ENCODE measurements at places on chromosomes 3 and 15.

DNA sequence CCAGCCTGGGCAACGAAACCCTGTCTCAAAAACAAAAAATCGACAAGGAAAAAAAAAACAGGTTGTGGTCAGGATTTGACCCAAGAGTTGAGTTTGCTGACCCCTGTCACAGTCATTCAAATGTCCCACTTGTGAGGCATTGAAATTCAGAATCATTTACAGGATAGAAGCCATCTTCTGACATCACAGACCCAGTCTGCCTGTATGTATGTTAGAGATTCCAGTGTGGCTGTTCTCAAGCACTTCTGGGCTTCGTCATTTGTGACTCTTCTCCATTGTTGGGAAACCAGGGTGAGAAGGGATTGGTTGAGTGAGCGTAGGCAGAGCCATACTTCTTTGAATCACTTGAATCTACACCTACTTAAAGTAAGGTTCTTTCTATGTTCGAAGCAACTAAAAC lies 57.1 kb downstream of the LMLN start:
- DNase-seq = no peak

DNA sequence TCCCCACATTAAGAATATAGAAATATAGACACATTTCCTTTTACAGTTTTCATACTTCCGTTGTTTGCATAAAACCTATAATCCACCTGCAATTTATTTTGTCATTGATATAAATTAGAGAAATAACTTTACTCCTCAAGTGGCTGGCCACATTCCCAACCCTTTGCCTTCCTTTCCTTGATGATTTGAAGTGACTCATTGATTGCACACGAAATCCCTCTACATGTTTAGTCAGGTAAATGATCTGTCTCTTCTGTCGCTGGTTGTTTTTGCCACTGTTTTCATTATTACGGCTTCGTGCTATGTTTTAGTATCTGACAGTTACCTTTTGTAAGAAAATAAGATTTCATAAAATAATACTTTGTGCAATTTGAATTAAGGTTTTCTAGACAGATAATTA lies 272.2 kb upstream of the NR2E3 start:
- DNase-seq = no peak

GRCh38 chr3:182793663-182794454 lies 555 bp downstream of the ATP11B start:
- no peak for DNase-seq

- no peak for DNase-seq
These were observed 15.3 kb downstream of the RLBP1 start for GRCh38 chr15:89205991-89206585.

GRCh38 chr3:159196359-159196758 lies 394.5 kb downstream of the MFSD1 start:
- no peak for DNase-seq

- DNase-seq = no peak
These were observed 114.2 kb downstream of the NEK11 start for GRCh38 chr3:131140891-131141290.

DNA sequence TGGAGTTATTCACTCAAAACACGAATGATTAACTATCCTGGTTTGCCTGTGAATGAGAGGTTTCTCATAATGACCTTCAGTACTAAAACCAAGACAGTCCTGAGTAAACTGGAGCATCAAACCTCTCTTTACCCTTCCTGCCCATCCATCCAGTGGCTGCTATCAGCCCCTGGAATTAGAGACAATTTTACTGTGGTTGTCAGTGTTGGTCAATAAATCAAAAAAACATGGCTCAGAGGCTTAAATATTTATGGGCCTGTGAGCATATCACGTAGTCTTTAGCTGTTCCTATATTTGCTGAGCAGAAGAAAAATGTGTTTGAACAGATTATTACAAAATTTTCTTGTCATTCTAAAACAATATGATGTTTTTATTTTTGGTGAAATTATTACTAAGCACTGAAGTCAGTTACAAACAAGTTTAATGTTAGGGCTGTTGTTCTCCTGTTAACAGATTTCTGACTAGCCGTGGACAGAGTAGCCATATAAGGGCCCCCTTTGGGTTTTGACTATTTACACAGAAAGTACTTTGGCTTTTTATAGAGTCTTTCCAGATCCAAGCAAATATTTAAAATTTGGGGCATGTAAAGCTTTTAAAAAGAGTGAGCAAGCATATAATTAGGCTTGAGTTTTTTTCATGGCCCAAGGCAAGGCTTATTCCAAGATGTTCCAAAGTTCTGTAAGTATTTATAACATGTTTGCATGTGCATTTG lies 580.9 kb downstream of the DIPK2A start:
- no peak for DNase-seq

DNA sequence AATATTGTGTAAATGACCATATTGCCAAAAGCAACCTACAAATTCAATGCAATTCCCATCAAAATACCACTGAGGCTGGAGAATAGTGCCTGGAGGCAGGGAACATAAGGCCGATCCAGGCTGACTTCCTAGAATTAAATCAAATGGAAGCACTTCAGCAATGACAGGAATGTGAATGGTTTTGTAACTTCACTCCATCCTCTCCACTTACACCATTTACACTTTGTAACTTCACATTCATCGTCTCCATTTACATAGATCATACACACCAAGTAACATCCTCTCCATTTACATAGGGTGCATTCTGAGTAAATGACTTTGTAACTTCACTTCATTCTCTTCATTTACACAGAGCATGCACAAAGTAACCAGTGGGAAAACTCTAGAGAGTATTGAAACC lies 11.6 kb downstream of the STRIT1 start:
- no peak for DNase-seq

DNA sequence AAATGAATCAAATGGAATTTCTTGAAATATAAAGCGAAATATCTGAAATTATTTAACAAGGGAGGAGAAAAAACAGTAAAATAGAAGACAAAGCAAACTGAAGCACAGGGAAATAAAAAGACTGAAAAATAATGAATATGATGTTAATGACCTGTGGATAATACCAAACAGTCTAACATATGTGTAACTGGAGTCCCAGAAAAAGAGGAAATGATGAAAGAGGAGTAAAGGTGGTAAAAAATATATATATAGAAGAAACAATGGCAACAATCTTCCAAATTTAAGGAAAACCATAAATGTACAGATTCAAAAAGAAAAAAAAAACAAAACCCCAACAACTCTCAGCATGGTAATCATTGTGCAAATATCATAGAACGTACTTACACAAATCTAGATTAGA lies 21.2 kb downstream of the UBE3A start:
- no peak for DNase-seq

DNA sequence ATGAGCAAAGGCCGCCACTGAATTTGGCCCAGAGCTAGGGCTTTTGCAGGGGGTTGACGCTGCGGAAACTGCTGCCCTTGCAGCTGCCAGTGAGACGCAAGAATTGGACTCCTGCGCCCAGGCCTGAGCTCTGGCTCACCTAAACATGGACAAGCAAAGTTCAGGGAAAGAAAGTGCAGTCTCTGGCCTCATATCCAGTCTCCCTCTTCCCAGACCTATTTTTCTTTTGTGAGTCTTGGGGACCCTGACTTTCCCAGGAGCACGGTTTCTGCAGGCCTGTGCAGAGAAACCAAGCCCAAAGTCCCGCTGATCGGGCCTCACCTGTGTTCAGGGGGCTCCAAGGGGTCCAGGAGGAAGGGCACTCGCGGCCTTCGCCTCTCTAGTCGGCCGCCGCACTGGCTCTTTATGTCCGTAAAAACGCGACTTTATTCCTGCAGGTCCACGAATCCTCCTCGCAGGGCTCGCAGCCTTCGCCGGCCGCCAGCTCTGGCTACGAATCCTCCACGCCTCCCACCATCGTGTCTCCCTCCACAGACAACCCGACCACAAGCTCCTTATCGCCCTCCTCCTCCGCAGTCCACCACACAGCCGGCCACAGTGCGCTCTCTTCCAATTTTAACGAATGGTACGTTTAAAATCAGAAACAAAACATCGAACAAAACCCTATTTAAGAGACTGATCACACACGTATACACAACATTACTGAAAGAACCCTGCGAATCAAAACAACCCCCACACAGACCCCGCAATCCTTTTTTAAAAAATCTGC lies 3.9 kb downstream of the ZIC1 start:
- no peak for DNase-seq

DNA sequence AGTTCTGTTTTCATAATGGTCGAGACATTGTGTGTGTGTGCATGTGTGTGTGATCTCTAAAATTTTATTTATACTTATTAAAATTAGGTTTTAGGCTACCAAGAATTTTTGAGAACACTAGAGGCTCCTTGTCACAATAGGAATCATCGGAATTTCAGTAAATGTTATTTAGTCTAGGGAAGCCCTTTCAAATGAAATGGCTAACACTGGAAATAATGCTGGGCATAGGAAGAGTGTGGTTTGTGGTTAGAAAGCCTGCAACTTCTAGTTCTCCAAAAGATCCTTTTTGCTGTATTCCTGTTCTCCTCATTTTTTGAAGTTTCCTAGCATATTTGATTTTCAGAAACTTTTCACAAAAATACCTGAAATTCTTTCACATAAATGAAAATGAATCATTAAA lies 92.5 kb upstream of the MBNL1 start:
- DNase-seq = no peak

- no peak for DNase-seq
These were observed 25.6 kb downstream of the ACAN start for GRCh38 chr15:88828791-88829190.

DNA sequence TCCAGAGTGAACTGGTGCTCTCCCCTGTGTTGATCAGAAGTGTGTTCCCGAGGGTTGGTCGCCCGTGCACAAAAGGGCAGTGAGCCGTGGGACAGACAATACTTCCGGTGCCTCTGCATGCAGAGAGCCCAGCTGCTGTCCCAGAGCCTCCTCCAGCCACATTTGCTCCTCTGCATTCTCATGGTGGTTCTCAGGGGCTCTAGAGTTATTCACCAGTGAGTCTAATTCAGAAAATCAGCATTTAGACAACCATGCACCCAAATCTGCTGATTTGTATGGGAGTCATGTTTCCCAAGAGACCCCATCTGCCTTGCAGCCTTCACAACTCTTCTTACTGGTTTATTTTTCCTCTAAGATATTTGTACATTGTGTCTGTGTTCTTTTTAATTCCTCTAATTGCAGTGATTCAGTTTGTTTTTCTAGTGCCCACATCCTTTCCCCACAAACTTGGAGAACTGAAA lies 107.0 kb upstream of the SPRED1 start:
- no peak for DNase-seq

- DNase-seq = no peak
These were observed 185.8 kb upstream of the UBE2E1 start for GRCh38 chr3:23619705-23620637.

DNA sequence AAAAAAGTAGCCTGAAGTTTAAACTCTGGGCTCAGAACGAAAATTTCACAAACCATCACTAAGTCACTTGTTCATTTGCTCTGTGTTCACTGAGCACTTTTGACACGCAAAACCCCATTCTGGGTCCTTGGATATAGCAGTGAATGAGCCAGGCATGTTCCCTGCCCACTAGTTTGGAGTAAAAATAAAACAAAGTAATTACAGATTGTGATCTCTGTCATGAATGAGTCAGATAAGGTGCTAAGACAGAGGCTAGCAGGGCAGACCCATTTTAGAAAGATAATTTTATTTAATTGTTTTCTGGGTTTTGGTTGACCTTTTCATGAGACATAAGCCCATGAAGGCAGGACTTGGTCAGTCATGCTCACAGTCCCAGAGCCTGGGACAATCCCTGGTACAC lies 84.1 kb upstream of the ARHGEF3 start:
- no peak for DNase-seq

DNA sequence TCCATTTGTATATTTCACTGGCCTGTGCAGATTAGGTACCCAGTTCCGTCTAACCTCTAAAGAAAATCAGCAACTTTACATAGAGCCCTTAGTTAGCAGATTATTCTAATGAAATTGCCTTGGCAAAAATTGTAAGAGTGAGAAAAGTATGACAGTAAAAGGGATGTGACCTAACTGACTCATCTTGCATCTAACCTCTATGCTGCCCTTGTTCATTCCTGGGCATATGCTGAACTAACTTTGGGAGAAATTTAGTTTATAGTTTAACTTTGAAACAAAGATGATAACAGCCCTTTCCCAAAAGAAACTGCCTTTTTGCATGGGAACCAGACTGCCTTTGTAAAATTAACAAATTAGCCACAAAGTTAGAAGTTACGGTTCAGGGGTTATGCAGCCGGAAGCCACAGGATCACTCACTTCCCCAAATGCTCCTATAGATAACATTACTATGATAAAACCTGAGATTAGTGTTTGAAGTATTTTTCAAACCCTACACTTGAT lies 839.8 kb upstream of the ALCAM start:
- DNase-seq = no peak

DNA sequence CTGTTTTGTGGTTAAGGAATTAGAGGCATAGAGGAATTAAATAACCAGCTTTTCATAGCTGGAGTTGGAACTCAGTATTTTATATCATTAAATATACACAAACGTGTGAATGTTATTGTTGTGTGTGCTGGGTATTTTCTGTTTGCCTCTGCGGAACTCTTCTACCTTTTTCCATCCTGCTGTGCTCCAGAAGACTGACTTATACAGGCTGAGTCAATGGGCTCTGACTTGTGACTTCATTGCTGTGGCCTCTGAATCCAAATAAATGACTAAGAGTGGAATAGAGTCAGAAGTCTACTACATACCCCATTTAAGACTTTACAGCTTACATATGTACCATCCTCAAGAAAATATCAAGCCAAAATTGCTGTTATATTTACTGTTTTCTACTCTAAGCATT lies 17.6 kb downstream of the ARIH1 start:
- DNase-seq = no peak

DNA sequence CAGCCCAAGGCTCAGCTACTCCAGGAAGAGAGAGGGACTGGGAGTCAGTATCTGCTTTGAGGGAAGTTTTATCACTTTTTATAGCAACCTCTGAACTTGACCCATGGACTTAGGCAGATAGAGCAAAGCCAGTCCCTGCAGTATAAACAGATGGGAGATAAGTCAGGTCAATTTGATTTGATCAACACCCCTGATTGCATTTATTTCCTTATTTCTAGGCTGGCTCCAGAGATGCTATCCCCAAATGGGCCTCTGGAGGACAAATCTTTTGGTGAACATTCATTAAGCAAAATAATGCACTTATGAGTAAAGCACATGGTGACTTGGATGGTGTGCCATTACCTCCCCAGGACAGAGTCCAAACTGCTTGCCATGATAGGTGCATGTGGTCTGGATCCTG lies 8.9 kb upstream of the IDH3A start:
- no peak for DNase-seq

DNA sequence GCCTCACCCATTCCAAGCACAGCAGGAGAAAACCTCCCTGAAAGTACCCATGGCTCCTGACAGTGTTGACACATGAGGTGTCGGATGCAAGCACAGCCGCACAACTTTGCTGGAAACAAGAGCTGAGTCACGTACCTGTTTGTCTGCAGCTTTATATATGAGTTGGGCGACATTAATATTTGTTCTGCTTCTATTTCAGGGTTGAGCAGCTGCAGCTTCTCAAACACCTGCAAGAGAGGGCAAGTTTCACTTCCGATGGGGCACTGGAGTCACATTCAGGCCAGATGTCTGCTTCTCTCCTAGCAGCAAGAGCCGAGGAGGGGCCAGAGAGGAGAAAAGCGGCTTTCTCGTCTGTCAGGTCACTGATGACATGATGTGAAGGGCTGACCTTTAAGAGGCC lies 88.0 kb downstream of the NUP210 start:
- no peak for DNase-seq

Data from activated CD8-positive, alpha-beta memory T cell treated with anti-CD3 and anti-CD28 coated beads for 48 hours (primary cell).